NCI-H1105 treated with DMSO at 0.1 percent for 48 hours (cell line): ENCODE measurements at places on chromosomes 2 and 18.
A peak's percentile ranks its signal among the peaks of the same experiment; 100 is the strongest.

- no peak for DNase-seq
Observed at GRCh38 chr2:84194949-84195644, 264.0 kb downstream of the SUCLG1 start.

DNA sequence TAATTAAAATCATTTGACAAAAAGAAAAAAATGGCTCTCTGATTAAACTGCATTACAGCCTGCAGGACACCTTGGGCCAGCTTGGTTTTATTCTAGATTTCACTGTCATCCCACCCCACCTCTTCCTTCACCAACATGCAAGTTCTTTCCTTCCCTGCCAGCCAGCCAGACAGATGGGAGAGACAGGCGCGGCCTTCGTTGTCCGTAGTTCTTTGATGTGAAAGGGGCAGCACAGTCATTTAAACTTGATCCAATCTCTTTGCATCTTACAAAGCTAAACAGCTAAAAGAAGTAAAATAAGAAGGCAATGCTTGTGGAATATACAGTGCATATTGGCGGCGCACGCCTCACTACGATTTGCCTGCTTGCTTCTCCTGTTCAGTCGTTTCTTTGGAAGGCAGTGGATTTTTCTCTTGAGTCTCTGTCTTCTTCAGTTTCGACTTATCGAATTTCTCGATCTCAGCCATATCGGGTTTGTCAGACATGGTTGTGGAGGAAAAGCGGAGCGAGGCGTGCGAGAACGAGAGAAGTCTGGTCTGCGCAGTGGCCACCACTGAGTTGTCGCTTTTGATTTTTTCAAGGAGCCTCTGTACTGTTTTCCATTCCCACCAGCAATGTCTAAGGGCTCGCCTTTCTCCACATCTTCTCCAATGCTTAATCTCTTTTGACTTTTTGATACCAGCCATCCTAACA is 22.4 kb downstream of the COLEC11 start:
- DNase-seq: no peak

DNA sequence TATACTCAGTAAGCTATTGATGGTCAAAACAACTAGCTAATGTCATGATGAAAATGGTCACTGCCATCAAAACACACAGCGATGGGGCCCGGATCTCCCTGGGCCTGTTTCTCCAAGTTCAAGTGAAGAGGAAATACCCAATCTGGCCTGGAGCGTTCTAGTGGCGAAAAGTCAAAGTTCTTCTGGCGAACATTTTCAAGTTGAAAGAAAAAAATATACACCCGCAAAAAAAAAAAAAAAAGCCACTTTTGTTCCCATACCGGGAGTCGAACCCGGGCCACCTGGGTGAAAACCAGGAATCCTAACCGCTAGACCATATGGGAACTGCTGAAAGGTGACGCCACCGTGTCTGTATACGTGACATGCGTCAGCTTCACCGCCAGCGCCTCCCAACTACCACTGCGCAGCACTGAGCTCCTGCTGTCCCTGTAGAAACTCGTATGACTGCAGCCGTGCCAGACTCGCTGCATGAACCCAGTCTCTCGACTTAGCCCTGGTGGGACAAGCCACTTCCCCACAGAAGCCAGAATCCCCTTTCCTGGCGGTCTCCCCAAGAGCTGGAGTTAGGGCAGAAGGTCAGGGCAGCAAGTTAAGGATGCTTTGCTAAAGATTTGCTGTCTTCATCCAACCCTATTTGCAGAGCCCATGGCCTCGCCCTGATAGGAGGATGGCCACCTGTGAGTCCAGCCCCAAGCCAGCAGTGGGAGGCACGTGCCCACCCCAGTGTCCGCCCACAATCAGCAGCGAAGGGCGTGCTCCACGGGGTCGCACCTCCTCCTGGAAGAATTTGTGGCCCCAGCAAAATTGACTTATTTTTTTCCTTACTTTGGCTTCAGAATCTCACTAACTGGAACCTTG is 5.6 kb upstream of the IMP4 start:
- peak; percentile 89 for DNase-seq

GRCh38 chr2:89845532-89845931 is 1154.1 kb downstream of the RPIA start:
- no peak for DNase-seq

DNA sequence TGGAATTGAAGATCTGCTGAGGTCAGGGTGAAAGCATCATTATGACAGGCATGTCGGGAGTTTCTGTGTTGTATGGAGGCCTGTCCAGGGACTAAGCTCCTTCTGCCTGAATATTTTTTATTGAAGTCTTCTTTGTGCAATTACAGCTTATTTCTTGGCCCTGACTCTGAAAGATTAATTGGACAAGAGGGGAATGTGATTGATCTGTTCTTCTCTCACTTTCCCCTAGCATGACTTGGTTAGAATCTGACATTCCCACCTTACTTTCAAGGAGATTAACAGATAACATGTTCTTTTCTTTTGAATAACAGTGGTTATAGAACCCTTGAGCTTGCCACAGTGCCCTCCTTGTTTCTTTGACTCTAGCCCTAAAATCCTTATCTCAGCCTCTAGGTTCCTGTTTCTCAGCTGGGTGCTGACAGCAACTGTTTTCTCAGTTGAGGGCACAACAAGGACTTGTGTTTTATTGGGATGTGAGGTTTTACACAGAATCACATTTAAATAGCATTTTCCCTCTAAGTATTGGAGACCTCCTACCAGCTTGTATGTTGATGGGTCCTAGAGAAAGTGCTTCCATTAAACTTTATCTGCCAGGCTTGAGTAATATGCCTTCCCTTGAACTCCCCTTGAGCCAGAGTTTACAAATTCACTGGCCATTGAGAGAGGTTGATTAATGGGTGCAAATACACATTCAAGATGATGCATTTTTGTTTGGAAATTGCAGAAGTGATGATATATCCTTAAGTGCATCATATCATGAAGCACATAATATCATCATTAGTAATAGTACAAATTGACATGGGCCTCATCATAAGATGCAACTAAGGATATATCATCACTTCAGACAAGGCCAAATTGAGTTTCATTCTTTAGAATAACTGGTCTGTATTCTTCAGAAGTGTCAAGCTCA is 12.5 kb downstream of the TTLL4 start:
- DNase-seq: no peak

DNA sequence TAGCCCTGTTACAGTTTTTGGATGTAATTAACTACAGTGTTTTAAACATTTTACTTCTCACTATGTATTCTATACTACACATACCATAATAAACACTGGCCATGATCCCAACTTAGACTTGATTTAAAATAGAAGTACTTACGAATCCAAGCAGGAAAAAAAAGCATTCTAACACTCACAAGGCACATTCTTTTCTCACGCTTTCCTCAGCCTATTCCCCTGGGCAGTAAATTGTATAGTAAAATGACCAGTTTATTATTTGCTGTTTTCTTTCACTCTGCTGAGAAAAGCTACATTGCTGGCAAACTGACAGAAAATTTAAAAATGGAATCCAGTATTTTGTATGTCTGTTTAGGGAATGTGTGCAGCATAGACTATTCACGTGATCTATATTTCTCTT is 2.8 kb upstream of the TANC1 start:
- DNase-seq: no peak

DNA sequence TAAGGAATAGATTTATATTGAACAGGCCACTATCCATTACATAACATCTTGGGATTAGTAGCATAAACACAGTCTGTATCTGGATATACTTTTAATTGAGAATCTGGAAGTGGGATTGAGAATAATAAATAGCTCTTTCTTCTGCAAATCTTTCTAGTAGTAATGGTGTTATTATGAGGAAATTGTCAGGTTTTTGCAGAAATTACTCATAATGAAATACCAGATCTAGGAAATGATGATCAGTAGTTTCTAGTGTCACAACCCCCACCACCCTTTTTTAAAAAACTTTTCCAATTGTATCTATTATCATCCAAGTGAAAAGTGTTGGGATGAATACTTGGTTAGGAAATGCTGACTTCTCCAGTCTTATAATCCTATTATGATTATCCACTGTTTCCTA is 18.7 kb downstream of the NBEAL1 start:
- no peak for DNase-seq

- DNase-seq: no peak
Observed at GRCh38 chr18:3037423-3037915, 24.5 kb upstream of the LPIN2 start.

- DNase-seq: peak; percentile 54
Observed at GRCh38 chr2:16821692-16822091, 156.1 kb upstream of the CYRIA start.

- peak; percentile 10 for DNase-seq
Observed at GRCh38 chr2:1004398-1004797, 53.7 kb downstream of the SNTG2 start.

GRCh38 chr2:46315103-46315890 is 18.1 kb downstream of the EPAS1 start:
- no peak for DNase-seq

GRCh38 chr2:241310917-241311566 is 4.4 kb downstream of the HDLBP start:
- DNase-seq: no peak

GRCh38 chr2:55431982-55432627 is 12.4 kb upstream of the CCDC88A start:
- peak; percentile 24 for DNase-seq

- DNase-seq: no peak
Observed at GRCh38 chr2:232873909-232874641, 4.0 kb downstream of the SNORC start.

DNA sequence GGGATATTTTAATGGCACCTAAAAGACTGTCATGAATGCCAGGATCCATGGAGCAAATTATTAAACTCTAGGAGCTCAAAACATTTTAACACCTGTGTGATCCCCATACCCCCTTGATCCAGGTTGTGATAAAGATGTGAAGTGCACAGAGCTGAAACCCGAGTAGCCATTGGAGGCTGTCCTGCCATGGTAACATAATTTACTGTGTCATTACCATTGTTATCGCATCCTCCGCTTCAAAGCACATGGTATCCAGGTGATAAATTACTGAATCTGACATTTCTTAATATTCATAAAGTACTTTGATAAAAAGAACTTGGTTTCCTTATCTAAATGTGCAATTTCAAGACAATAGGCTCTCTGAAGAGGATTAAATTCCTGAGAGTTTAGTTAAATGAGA is 109.3 kb downstream of the CHST9 start:
- DNase-seq: peak; percentile 83

- DNase-seq: no peak
Observed at GRCh38 chr2:121231385-121232000, 53.5 kb downstream of the TFCP2L1 start.
